ENCODE measurements at places on chromosomes 1 and 21.
A peak's percentile ranks its signal among the peaks of the same experiment; 100 is the strongest.

DNA sequence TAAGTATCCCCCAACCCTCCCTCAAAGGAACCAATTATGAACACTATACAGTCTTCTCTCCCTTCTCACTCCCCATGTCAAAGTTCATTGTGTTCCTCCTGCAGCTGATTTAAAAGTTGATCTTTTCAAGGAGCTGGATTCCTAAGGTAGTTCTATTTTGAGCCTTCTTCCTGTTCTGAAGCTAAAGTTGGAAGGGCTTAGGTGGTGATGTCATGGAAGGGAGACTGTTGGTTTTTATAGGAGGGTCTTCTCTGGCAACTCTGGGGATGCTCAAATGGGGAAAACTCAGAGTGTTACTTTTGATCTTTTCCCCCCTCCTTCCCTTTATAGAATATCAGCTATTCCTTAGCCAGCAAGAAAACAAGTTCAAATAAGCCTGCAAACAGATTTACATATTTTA lies 83.0 kb upstream of the AK4 start:
- DNase-seq: no peak

GRCh38 chr1:212930986-212931678 lies 19.2 kb upstream of the VASH2 start:
- no peak for DNase-seq

GRCh38 chr1:228742281-228742860 lies 7.1 kb downstream of the RHOU start:
- no peak for DNase-seq

GRCh38 chr1:197515421-197515820 lies 247.4 kb downstream of the CRB1 start:
- no peak for DNase-seq

- no peak for DNase-seq
Observed at GRCh38 chr1:235341334-235341733, 13.0 kb downstream of the GGPS1 start.

DNA sequence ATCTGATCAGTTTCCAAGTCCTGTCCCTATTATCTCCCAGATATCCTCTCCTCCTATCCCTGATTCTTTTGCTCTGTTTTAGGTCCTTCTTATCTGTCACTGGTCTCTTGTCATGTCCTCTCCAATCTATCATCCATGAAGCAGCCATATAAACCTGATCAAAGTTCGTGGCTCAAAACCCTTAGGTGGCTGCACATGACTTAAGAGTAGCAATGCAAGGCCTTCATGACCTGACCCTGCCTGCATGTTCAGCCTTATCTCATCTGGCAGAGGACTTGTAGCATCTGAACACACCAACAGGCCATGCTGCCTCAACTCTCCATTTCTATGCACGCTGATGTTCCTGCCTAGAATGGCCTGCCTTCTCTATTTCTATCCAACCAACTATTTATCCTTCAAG lies 65.2 kb downstream of the NOS1AP start:
- no peak for DNase-seq

GRCh38 chr1:53025034-53025768 lies 36.8 kb upstream of the PODN start:
- DNase-seq: peak; percentile 81

DNA sequence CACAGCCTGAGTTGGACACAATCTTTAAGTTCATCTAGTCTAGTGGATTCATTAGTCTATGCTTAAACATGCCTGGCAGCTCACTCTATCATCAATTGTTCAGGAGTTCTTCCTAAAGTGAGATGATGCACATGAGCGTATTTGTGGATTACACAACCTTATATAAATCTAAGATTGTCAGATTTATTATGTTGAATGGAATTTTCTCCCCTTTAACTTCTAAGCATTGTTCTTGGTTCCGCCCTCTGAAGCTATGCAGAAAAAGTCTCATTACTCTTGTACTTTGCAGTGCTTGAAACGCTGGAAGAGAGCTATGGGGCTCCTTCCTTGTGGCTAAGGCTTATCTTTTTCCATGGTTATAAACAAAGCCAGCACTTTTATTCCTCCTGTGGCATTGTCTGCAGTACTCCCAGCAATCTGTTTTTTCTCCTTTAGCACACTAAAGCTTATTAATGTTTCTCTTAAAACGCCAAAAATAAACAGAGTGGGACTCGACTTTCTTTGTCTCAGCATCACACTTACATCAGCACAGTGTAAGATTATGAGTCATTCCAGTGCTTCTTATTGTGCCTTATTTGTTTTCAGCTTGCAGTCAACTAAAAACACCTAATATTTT lies 316.8 kb upstream of the CAMK1G start:
- DNase-seq: no peak

DNA sequence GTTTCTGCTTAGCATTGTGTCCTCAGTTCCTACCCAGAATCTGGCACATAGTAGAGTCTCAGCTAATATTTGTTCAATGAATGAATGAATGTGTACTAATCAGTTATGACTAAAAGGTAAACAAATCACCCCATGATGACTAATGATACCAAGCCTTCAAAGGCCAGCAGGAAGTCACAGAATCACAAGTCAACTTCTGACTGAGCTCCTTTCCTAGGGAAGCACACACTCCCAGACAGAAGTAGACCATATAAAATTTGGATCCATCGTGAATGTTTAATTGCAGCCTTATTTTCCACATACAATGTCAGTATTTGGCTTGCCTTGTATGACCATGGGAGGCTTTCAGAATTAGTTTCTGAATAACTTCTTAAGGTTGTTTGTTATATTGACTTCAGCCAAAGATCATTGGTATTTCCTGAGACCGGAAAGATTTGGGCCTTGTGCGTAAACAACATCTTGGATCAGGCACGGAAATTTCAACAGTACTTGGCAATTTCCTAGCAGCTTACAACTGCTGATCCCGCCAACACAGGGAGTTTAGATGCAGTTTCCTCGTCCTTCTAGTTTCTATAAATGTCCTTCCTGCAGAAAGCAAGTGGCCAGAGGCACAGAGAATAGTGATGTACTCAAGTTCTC lies 185.9 kb upstream of the ATP1B1 start:
- DNase-seq: peak; percentile 22

DNA sequence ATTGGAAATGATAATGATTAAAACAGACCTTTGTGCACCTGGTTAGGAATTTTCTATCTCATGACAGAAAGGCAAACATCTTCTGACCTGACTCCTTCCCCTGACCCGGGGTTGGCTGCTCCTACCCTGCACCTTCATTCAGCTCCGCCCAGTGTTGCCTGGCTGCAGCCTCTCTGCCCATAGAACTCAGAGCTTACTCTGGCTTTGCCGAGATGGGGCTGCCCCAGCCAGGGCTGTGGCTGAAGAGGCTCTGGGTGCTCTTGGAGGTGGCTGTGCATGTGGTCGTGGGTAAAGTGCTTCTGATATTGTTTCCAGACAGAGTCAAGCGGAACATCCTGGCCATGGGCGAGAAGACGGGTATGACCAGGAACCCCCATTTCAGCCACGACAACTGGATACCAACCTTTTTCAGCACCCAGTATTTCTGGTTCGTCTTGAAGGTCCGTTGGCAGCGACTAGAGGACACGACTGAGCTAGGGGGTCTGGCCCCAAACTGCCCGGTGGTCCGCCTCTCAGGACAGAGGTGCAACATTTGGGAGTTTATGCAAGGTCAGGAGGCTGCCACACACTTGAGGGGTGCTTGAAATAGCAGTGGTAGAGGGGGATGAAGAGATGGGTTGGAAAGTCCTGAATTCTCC lies at the start of gene DIO1:
Gene DIO1 (plus strand): TSS at position 189 of the 638 bp plus-strand sequence. CDS start 24 bp downstream, at position 213.
- no peak for DNase-seq

- peak; percentile 5 for DNase-seq
Observed at GRCh38 chr1:197103300-197103699, 36.2 kb upstream of the F13B start.

GRCh38 chr1:170213596-170213995 lies 67.8 kb downstream of the NTMT2 start:
- no peak for DNase-seq

DNA sequence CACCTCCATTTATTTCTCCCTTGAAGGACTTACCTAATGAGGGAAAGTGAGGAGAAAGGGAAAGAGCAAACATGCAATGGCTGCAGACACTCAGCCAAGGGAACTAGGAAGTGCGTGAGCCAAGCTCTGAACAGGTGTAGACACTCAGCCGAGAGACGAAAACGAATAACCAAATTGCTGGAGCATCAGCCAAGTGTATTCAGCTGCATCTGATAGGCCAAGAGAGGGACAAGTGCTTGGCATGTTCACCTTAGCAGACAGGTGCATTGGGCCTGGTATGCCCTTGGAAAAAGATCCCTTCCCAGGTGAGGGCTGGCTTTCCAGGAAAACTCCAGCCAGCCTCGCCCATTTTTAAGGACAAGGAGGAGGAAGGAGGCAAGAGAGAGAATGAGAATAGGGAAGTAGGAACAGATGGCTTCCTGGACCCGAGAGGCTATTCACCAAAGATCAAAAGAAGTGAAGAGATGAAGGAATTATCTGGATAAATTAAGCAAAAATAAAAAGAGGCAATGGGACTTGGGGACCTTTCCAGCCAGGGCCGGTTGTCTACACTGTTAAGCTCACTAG lies 184.7 kb downstream of the TOMM20 start:
- no peak for DNase-seq

DNA sequence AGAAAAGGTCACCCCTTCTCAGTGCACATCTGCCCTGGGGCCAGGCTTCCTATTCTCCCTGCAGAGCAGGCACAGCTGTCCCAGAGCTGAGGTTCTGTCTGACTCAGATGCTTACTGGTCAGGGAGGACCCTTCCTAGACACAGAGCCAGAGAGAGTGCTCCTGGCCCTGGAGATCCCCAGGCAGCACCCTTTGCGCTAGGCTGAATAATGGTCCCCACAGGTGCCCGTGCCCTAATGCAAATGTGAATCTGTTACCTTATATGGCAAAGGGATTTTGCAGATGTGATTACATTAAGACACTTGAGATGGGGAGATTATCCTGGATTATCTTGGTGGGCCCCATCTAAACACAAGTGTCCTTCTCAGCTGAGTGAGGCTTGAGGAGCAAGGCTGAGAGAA lies 2.6 kb upstream of the TNNI1 start:
- DNase-seq: no peak
